Stimulated activated CD4-positive, alpha-beta T cell treated with anti-CD3 and anti-CD28 coated beads, Interleukin-1b, Interleukin-23, amount 100 ng/mL, for 48 hours (primary cell): ENCODE measurements at places on chromosomes 2 and 18.

GRCh38 chr2:110748489-110748867 is 16.1 kb downstream of the ACOXL start:
- DNase-seq: peak; percentile 82

- DNase-seq: no peak
These were observed 49.8 kb downstream of the MSH2 start for GRCh38 chr2:47452761-47453160.

- DNase-seq: no peak
These were observed 102.6 kb downstream of the PTPN4 start for GRCh38 chr2:119862127-119862889.

DNA sequence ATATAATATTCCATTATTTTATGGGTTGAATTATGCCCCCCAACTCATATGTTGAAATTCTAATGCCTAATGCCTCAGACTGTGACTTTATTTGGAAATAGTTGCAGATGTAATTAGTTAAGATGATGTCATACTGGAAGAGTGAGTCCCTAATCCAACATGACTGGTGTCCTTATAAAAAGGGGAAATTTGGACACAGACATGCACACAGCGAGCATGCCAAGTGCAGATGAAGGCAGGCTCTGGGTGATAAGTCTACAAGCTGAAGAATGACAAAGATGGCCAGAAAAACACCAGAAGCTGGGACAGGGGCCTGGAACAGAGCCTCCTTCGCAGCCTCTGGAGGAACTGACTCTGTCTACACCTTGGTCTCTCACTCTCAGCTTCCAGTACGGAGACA is 10.0 kb upstream of the ASAP2 start:
- no peak for DNase-seq

- DNase-seq: peak; percentile 70
These were observed 21.7 kb upstream of the EFHD1 start for GRCh38 chr2:232611559-232612218.

DNA sequence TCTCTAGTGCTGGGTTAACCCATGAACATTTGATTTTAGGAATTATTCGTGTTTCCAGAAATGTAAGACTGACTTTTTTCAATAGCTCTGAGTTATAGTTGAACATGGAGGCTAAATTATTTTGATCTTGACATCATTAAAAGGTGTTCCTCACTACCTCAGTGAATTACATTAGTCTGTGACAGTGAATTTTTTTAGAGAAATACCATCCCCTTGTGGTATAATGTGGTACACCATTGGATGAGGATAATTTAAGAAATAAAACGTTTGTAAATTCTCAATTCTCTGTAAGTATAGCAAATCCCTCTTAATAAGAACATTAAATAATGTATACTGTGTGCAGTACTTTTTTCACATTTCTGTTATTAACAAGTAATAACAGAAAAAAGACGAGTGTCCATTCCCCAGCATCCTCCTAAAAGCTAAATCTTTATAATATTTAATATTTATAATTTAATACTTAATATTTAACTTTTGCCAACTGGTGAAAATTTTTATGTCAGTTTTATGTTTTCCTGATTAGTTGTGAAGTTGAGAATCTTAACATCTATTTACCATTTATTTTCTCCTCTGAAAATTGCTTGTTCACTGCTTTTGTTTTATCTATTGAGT is 70.3 kb upstream of the CWC22 start:
- no peak for DNase-seq

- DNase-seq: peak; percentile 46
These were observed 66.9 kb upstream of the SMAD2 start for GRCh38 chr18:47997338-47997780.

GRCh38 chr2:156340377-156340776 is 7.9 kb upstream of the NR4A2 start:
- DNase-seq: no peak

DNA sequence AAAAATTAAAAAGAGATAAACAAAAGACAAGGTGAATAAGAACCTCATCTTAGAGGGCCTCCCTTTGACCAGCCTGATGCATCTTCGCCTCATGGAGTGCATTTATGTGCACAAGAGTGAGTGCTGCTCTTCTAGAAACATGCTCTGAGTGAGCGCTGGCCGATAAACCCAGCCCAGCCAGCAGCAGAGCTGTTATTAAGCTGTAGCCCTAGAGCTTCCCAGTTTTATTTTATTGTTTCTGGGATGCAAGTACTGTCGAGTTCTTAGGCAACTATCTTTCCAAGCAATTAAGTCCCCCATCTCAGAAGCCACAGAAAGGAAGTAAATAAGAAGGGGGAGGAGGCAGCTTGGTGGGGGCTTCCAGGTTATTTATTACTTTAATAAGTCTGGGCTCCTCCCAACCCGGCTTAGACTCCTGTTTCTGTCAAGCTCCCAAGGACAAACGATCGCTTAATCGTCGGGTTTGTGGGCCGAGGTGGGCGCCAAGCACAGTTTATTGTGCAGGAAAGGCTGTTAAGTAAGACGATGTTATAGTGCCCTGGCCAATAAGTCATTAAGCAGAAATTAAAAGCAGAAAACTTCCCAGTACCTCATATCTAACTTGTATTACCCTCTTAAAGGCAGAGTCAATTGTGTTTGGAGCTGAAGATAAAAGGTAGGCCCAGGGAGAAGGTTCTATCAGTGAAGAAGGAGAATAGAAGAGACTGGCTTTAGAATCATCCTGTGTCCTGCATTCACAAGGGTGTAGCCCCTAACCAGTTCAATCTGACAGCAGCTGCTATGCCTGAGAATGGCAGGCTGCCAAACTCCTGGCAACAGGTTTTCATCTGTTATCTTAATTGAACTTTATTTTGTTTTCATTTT is 176.3 kb downstream of the PIK3C3 start:
- no peak for DNase-seq

DNA sequence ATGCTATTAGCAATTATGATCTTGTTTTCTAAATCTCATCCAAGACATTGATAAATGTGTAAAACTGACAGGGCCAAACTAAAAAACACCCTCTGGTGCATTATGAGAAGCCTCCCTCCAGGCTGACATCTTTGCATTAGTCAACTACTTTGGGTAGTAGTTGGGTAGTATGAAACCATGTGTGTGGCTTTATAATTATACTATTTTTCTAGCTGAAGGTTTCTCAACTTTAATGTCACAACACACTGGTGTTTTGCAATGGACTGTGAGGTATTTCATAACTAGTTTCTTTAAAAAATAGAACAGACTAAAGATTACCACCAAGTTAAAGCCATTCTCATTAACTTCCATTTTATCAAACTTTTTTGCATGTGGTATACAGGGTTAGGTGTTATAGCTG is 73.1 kb upstream of the RBMS1 start:
- no peak for DNase-seq

DNA sequence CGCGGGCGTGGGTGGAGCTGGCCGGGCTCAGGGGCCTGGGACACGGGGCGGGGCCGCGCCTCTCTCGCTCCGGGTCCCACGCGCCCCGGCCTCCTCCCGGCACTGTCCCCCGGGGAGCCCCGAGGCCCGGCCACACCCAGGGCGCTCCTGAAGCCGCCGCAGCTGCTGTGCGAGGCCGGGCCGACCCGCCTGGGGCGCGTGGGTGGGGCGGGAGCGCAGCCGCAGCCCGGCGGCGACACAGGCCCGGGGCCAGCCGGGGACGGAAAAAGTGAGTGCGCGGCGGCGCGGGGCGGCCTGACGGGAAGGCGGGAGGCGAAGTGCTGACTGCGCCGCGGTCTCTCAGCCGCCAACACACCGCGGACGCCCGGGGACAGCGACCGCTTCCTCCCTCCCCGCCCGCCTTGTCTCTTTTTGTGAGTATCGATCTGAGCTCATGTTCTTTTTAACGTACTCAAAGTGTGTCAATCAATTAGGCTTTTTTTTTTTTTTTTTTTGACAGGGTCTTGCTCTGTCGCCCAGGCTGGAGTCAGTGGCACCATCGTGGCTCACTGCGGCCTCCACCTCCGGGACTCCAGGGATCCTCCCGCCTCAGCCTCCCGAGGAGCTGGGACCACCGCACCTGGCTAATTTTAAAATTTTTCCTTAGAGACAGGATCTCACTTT is 14.5 kb downstream of the PDCD1 start:
- DNase-seq: peak; percentile 90

GRCh38 chr2:57760381-57760801 is 286.2 kb upstream of the VRK2 start:
- DNase-seq: no peak

DNA sequence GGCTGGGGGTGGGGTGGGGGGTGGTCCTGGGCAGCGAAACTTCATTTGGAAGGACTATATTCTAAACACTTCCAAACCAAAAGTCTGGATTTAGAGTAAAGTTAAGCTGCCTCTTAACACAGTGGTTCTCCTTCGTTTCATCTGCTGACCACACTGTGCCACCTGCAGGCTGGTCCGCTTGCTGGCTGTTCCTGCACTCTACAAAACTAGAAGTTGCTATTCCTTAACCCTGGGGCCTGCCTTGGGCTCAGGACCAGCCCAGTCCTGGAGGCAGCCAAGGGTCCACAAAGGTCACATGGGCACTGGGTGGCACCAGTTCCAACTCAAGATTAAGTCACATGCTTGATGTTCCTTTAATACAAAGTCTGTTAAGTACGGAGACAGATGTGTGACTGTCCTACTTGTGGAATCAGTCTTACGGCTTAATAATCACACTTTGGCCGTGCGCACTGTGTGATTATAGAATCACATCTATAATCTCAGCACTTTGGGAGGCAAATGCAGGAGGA is 195.4 kb downstream of the FAM210A start:
- no peak for DNase-seq

DNA sequence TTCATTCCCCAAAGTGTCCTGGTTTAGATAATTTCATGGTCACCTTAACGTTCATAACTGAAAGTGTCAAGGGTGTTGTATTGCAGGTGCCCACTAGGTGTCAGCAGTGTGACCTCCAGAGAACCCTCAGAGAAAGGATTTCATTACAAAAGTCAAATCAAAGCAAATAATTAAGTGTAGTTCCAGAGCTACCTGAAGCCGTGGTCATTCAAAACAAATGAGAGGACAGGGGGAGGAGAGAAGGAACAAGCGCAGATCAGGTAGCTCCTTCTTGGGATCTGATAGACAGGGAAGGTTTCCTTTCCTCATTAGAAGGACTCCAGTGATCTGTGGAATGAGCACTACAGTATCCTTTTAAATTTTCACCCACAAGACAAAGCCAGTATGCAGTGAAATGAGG is at the start of gene SLC9A4:
SLC9A4 (plus strand) TSS at position 207 of the 400 bp plus-strand sequence. CDS start 534 bp downstream, outside the sequence.
- peak; percentile 49 for DNase-seq

- DNase-seq: no peak
These were observed 6.4 kb upstream of the TNS1 start for GRCh38 chr2:218009231-218009630.

- DNase-seq: no peak
These were observed 42.2 kb downstream of the FRZB start for GRCh38 chr2:182824056-182824766.

DNA sequence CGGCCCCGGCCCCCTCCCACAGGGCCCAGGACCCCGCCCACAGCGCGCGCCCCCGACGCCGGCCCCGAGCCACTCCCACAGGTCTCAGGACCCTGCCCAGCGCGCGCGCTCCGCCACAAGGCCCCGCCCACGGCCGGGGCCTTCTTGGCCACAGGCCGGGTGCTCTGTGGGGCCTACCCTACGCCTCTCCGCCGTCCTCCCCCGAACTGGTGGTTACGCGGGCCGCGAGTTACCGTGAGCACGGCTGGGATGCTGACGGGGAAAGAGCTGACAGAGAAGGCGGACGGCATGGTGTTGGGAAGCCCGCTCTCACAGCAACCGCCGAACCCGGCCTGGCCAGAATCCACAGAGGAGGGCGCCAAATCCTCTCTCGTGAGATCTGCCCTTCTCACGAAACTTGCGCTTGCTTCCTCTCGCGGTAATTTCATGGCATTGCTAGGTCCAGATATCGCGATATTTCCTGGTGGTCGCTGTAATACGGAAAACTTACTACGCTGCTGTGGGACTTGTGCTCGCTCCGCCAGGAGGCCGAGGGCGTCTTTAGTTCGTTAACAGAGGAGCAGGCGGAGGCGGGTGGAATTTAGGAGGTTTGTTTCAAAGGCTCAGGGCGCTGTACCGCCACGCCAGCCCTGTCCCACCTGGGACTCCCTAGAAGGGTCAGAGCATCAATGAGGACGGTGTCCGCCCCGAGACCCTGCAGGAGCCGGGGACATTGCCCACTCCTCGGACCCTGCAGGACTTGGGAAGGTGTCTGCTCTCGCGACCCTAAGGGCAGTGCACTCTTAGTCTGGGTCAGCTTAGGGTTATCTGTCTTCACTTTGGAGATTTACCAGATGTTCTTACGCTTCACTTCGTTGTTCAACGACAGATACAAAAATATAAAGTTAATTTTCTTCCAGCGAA is at the start of gene TMEM18:
TMEM18 (minus strand) TSS at position 351 of the 903 bp plus-strand sequence; CDS start at position 290, 61 bp downstream.
- DNase-seq: peak; percentile 91

DNA sequence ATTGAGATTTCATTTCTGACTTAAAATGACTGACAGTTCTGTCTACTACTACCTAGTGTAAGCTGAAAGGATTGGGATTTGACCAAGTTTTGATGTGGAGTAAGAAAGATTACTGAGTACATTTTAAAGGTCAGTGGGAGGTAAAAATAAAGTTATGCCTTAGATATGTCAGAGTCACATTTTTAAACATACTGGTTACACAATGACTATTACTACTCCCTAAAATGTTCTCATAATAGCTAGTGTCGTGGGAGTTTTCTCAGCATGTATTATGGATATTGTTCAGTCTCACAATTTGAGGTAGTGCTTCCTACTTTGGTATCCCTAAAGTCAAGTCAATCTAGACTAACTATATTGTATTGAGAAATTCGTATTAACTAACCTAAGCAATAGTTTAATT is 1092.5 kb downstream of the LRP1B start:
- DNase-seq: no peak

DNA sequence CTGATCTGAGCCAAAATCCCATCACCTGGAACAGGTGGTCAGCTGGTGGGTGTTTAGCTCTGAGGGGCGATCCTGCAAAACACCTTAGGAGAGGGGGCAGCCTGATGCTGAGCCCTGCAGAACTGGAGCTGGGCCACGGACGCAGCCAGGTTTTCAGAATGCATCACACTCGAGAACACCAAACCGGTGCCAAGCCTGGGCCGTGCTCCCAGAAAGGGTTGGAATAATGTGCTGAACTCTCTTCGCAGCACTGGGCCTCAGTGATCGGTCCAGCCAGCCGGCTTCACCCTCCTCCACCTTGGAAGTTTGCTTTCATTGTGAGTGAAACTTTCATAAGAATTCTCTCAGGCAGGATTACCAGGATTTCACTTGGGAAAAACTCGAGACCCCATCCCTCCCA is 56.5 kb upstream of the TTC39C start:
- DNase-seq: no peak

- DNase-seq: no peak
These were observed 83.5 kb downstream of the HRH4 start for GRCh38 chr18:24543795-24544498.

GRCh38 chr2:186570604-186571003 is 19.3 kb upstream of the ITGAV start:
- DNase-seq: no peak
